Cerebellum (tissue), 4 donors: ENCODE measurements at places on chromosomes 2 and 18. TPM values are rescaled to one million over a fixed set of nuclear protein-coding genes. Genes with fewer than 3 reads are reported as not detected.

The IGFBP2 gene
- total RNA-seq = 101 TPM

The GPR45 gene
- total RNA-seq = 1.5 TPM

The TMEFF2 gene
- 88.4 TPM for total RNA-seq

The BOK gene
- 19.1 TPM for total RNA-seq

The UXS1 gene
- 43.2 TPM for total RNA-seq

The NEB gene
- total RNA-seq = 3.9 TPM

The HSBP1L1 gene
- 2.3 TPM for total RNA-seq

The WNT10A gene
- total RNA-seq = 0.27 TPM

The ALPP gene
- not detected for total RNA-seq

The CFAP221 gene
- 5.6 TPM for total RNA-seq

The PDE1A gene
- total RNA-seq = 42.4 TPM

The DNAJB2 gene
- 51.0 TPM for total RNA-seq

The ITGA4 gene
- total RNA-seq = 9.1 TPM

The IL36RN gene
- total RNA-seq = not detected

The SLC19A3 gene
- 1.8 TPM for total RNA-seq

The RMC1 gene
- total RNA-seq = 29.4 TPM

The IL1R2 gene
- total RNA-seq = not detected

The SCN3A gene
- 139 TPM for total RNA-seq

The FAM124B gene
- total RNA-seq = 5.2 TPM

The PTGR3 gene
- total RNA-seq = 26.1 TPM

The TEKT4 gene
- 0.27 TPM for total RNA-seq

The VWC2L gene
- 4.3 TPM for total RNA-seq

The ROCK2 gene
- 54.4 TPM for total RNA-seq

The GAREM1 gene
- 12.9 TPM for total RNA-seq

The SLC9A4 gene
- not detected for total RNA-seq

The GPBAR1 gene
- total RNA-seq = 0.18 TPM

The RTP5 gene
- 1.3 TPM for total RNA-seq

The CHRND gene
- total RNA-seq = 0.18 TPM

The CD226 gene
- 1.1 TPM for total RNA-seq

The ELOA2 gene
- not detected for total RNA-seq
